ENCODE measurements at places on chromosomes 12 and 14.

DNA sequence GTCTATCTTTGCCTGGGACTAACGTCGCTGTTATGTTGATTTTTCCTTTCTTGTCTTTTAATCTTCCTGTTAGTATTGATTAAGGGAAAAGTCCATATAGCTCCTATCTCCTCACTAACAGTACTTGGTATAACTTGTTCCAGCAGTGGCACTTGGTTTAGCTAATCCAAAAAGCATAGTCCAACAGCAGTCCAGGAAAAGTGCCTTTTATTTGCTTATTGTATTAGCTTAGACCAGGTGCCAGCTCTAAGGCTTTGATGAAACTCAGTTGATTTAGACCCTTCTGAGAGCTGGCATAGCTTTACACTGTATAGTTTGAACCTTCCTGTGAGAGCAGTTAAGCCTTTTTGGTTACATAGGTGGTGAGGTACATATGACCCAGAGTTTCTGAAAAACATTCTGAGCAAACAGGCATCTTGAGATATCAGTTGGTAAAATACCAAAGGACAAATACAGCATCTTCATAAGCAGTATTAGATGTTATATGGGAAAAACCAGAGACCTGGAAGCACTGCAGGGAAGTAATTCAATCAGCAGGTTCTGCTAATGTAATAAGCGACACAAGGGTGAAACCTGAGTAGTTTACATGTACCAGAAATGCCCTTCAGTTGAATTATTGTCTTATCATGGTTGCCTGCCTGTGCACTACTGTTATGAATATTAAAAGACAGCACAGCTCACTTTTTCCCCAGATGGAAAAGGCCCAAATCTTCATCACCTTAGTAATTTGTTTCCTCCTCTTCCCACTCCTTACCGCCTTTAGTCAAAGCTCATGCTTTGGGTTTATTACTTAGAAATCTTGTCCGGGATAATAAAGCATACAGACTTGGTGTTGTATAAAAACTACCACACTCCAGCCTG lies 13.0 kb downstream of the PELI2 start:
- no peak for DNase-seq

DNA sequence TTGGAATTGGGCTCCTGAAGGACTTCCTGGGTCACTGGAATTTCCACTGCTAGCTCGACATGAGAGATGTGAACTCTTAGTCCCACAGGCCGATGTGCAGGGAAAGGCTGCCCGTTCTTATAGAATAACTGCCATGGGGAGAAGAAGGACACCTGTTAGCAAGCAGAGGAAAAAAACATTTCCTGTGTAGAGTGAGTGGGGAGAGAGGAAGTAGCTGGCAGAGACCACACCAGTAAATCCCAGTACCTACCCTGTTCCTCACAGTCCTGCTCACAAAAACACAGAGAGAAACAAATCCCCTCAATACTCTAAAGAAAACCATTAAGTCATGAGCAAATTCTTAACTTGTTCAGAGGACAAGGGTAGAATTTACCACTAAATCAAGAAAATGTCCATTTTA lies 29.5 kb downstream of the AREL1 start:
- DNase-seq = no peak

DNA sequence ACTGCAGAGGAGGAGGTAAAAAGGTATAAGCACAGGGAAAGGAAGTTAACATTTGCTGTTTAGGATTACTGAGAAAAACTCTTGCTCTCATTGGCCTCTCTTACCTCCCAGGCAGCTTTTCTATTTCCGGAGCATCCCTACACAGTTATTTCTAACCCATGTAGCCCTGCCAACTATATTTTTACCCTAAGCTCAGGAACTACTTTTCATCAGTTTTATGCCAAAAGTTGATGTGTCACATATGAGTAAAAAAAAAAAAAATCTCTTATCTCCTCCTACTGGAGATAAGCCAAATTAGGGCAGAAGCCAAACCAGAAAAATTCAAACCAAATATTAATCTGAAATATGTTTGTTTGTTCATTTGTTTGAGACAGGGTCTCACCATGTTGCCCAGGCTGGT lies 34.4 kb upstream of the PSMA6 start:
- DNase-seq = no peak

GRCh38 chr14:31926123-31926522 lies 151.0 kb upstream of the ARHGAP5 start:
- no peak for DNase-seq

GRCh38 chr14:44142006-44142405 lies 365.1 kb downstream of the FSCB start:
- DNase-seq = no peak
